ENCODE measurements at places on chromosomes 6 and 20. TPM values are rescaled to one million over a fixed set of nuclear protein-coding genes. Genes with fewer than 3 reads are reported as not detected.

- DNase-seq: no peak
These were observed 33.9 kb downstream of the SCAF8 start for GRCh38 chr6:154767003-154767723.

DNA sequence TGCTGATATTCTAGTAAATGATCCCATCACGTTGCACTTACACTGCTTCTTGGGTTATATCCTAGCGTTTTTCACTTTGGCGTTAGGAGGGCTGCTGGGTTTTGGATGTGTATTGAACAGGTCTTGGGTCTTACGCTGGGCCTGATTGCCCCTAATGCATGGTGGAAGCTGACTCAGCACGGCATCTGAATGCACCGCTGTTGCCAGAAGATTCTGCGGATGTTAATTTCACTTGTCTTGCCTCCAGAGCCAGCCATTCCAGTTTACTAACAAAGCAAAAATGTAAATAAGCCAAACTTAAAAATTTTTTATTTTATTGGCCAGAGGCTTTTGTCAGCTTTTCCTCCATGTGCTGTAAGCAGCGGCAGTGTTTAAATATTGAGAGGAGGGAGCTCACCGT lies 233.5 kb downstream of the TMEM242 start:
- DNase-seq: no peak

GRCh38 chr6:82891076-82891475 lies 174.6 kb downstream of the UBE3D start:
- no peak for DNase-seq

Gene PCK1
- not detected for total RNA-seq

Gene PLCB4
- total RNA-seq: 4.0 TPM

Gene CSTF1
- total RNA-seq: 36.4 TPM

DNA sequence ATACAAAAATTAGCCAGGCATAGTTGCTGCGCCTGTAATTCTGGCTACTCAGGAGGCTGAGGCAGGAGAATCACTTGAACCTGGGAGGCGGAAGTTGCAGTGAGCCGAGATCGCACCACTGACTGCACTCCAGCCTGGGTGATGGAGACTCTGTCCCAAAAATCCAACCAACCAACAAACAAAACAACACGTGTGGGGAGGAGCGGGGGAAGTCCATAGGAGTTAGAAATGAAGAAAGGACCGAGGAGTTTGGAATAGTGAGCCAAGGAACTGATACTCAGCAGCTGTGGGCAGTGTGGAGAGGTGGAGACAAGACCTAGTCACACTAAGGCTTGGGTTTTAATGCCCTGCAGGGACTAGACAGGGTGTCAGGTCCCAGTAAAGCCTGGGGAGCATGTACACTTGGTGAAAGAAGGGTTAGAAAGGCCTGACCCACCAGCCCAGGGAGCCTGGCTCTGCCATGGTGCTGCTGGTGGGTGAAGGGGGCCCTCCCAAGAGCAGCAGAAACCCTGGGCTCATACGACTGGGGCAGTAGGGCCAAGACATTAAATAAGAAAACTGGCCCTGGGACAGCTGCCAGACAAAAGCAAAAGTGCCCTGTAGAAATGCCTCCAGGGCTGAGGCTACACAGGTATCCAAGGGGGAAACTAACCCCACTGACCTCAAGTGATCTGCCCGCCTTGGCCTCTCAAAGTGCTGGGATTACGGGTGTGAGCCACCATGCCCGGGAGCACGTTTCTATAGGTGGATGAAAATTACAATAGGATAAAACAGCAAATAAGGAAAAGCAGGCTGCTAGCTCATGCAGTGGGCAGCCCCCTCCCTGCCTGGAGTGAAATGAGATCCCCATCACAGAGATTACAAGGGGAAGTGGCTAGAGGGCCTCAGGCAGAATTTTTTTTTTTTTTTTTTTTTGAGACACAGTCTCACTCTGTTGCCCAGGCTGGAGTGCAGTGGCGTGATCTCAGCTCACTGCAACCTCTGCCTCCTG lies 58.0 kb downstream of the MYH7B start:
- DNase-seq: no peak

- DNase-seq: peak; percentile 53
These were observed 68.9 kb downstream of the MTHFD1L start for GRCh38 chr6:150934380-150934779.

Gene PRR18
- total RNA-seq: 0.76 TPM

GRCh38 chr20:37347347-37347823 lies 1.4 kb downstream of the SRC start:
- no peak for DNase-seq

Gene DEFB124
- not detected for total RNA-seq

DNA sequence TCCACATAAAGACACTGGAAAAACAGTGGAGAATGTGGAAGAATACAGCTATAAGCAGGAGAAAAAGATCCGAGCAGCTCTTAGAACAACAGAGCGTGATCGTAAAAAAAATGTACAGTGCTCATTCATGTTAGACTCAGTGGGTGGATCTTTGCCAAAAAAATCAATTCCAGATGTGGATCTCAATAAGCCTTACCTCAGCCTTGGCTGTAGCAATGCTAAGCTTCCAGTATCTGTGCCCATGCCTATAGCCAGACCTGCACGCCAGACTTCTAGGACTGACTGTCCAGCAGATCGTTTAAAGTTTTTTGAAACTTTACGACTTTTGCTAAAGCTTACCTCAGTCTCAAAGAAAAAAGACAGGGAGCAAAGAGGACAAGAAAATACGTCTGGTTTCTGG lies 57.1 kb downstream of the MAP3K4 start:
- no peak for DNase-seq

DNA sequence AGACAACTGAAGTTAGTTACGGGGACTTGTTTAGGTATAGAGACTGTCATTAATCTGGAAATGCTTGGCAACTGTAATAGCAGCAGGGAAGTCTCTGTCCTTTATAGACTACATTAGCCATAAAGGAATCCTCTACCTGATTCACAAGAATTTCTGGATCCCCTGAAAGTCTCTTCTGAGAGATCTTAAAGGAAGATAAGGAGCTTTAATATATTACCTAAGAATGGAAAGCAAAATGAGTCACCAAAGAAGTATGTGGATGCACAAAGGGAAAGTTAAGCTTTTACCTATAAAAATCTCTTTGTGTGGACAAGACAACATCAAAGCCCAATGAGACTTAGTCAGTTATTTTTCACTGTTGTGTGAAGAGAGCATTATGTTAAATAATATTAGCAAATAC lies 92.2 kb upstream of the RSPO3 start:
- DNase-seq: no peak

- DNase-seq: no peak
These were observed at the start of gene HLA-G for GRCh38 chr6:29827579-29828470. HLA-G (plus strand) TSS chr6:29827825; CDS start chr6:29827845, 20 bp downstream.

Gene LIN28B
- not detected for total RNA-seq
